Fibroblast of gingiva (primary cell): ENCODE measurements at places on chromosomes 2 and 18.

GRCh38 chr2:105934467-105934866, 189.8 kb downstream of the NCK2 start:
- no peak for DNase-seq

GRCh38 chr2:14543284-14543683, 89.2 kb upstream of the LRATD1 start:
- DNase-seq, result no peak

DNA sequence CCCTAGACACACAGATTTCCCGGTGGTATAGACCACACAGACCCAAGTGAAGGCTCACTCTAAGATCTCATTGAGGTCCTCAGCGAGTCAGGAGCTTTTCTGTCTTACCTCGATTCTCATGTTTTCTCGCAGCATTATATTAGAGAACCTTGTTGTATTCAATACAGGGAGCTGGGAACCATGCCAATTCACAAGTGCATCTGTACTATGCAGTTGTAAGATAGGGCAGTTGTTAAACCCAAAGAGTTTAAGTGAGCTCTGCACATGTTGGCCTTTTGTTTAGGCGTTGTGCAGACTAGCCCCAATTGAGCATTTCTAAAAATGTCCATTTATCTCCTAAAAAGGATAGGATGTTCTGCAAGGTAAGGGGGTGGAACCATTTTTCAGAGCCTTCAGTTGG, 59.6 kb downstream of the FEZ2 start:
- DNase-seq, result no peak

- peak; percentile 70 for DNase-seq
Observed at GRCh38 chr2:189261431-189261841, 81.9 kb upstream of the COL5A2 start.

DNA sequence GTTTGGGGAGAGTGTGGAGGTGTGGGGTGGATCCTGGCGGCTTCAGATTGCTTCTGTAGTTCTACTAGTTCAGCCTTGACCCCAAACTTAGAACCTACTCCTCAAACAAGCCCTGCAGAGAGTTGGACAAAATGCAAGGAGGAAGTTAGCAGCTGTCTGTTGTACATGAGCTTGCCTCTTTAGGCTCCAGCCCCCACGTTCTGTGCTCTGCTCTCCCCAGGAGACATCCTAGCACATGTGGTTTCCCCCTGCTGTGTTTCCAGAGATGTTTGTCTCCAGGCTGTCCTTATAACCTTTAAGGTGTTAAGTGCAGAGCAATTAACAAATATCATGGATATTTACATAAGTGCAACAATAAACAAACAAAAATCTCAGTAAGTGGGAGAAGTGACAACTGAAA, 111.1 kb downstream of the ACOXL start:
- no peak for DNase-seq

DNA sequence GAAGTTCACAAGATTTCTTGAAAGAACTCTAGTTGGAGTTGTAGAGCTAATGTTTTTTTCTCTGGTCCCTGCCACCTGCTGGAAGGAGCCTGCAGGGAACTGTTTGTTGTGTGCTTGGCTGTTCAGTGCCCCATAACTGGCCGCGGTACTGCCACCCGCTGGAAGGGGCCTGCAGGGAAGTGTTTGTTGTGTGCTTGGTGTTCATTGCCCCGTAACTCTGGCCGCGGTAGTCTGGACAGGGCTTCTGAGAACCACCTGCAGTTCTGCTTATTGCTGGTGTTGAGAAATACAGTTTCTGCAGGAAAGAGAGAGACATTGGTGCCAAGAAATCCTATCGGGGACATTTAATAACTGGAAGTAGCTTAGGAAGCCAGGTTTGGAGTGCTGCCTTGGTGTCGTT, 58.1 kb downstream of the AGAP1 start:
- peak; percentile 42 for DNase-seq

DNA sequence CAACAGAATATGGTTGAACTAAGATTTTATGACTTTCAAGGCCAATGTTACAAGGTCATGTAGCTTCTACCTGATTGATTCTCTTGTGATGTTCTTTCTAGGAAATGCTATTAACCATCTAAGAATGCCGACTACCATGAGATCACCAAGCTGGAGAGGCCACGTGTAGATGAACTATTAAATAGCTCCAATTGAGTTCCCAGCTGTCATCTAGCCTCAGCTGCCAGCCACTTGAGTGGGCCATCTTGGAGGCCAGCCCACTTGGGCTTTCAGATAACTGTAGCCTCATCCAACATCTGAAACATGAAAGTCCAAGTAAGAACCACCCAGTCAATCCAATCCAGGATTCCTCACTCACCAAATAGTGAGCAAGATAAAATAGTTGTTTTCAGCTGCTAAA, 376.9 kb upstream of the TMEFF2 start:
- no peak for DNase-seq

- no peak for DNase-seq
Observed at GRCh38 chr2:29562896-29563295, 358.5 kb downstream of the ALK start.

DNA sequence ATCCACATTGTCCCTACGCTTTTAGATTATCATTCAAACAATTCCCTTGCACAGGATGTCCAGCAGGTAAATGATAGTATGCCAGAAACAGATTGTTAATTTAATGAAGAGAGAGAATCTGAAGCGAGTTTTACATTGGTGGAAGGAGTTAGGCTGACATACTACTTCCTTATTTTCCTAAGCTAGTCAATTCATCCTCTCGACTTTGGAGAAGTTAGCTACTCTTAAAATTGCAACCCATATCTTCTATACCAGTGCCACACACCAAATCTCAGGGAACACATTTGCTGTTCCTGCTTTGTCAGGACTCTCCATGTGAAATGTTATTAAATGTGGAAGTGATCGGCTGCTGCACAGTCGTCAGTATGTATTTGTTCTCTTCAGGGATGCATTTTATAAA, 249.2 kb downstream of the NAPG start:
- DNase-seq, result no peak

DNA sequence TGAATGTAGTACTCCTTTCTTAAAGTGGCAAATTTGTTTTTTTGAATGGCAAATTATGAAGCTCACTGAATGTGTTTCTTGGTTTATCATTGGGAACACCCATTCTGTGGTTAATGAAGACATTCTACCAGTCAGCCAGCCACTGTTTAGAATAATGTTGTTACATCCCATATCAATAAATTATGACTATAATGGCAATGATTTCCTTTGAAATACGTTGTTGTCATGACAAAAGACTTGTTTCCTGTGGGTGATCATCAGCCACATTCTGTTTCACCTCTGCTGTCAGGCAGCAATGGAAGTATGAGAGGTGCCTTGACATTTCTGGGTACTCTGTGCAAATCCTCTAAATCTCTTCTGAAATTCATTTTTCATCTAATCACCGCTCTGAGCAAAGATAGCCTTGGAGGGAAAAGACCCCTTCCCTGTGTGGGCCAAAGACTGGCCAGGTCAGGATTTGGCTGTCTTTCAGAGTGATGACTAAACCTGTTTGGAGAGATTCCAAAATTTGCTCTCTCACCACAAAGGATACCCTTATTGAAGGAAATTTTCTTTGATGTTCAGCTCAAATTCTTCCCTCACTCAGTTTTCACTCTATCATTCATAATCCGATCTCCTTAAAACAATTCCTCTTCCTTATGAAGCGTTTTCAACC, 869.2 kb downstream of the BCL11A start:
- no peak for DNase-seq

GRCh38 chr18:407191-407590, 93.3 kb downstream of the COLEC12 start:
- no peak for DNase-seq

- DNase-seq, result no peak
Observed at GRCh38 chr18:62585274-62586150, 62.7 kb downstream of the ZCCHC2 start.

DNA sequence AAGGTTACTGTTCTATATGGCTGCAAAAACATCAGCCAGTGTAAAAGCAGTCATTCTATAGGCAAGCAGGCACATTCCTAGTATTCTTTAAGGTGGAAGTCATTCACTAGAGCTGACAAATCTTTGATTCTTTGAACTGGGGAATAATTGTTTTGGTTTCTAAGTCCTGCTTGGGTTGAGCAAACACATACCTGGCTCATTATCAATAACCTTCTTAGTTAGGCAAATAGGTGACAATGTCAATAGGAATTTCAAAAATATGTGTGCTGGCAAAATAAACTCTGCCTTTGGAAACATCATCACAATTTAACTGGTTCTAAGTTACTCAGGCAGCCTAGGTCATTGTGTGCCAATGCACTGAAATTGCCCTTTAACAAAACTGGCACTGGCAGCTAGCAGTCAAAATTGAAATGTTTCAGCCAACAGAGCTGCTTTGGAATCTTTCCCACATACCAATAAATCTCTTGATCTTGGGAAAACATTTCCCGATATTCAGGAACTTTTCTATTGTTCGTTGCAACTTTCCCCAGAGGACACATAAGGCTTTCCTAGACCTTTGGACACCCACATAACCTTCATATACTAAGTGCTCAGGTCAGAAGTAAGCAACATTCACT, 402.0 kb upstream of the MMADHC start:
- peak; percentile 68 for DNase-seq

GRCh38 chr2:59206361-59206760, 965.2 kb upstream of the FANCL start:
- no peak for DNase-seq

DNA sequence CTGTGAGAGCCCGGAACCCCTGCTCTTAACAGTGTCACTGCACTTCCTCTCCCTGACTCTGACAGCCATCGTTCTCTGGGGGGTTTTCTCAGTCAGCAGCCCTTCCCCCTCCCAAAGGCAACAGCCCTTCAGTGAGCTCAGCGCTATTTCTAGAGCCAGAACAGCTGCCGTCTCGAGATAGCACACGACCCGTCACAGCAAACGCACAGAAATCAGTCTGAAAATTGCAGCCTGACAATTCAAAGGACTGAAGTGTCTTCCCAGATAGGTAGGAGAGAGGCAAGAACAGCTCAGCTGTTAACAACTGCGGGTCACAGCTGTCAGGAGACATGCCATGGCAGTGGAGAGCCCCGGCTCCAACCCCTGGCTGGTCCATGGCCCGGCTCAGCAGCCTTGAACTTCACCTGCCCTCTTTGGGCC, 45.4 kb downstream of the ST8SIA5 start:
- DNase-seq, result no peak

DNA sequence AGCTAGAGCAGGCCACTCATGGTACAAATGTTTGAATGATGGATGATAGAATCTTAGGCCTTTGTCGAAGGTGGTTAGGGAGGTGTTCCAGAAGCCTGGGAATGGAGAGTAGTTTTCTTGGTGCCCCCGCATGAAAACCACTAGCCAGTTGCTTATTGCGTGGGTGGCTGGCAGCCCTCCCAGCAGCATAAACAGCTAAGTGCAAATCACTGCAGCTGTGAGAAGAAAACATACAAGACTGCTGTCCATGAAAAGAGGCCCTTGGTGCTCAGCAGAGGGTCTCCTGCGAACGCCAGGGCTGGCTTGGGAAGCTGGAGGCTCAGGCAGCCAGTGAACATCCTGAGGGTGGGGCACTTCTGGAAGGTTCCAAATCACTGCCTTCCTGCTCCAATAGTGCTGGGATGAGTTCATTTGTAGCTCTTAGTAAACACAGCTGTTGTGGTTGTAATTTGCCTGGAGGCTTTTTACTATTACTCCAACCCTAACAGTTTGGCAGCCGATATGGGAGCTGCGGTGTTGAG, 118.8 kb downstream of the MGAT5 start:
- peak; percentile 85 for DNase-seq

DNA sequence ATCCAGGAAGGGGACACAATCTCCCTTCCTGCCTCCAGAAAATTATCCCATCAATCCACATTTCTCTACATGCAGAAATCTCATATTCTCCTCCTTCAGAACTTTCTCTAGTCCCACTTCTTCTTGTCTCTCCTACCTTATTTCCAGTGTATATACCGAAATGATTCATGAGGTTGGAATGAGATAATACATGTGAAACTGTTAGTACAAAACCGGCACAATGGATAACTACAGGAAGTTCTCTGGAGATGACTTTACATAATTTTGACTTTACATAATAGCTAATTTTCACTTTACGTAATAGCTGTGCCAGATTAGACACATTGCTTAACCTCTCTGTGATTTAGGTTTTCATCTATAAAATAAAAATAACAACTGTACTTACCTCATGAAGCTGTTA, 801.3 kb downstream of the ERBB4 start:
- no peak for DNase-seq

DNA sequence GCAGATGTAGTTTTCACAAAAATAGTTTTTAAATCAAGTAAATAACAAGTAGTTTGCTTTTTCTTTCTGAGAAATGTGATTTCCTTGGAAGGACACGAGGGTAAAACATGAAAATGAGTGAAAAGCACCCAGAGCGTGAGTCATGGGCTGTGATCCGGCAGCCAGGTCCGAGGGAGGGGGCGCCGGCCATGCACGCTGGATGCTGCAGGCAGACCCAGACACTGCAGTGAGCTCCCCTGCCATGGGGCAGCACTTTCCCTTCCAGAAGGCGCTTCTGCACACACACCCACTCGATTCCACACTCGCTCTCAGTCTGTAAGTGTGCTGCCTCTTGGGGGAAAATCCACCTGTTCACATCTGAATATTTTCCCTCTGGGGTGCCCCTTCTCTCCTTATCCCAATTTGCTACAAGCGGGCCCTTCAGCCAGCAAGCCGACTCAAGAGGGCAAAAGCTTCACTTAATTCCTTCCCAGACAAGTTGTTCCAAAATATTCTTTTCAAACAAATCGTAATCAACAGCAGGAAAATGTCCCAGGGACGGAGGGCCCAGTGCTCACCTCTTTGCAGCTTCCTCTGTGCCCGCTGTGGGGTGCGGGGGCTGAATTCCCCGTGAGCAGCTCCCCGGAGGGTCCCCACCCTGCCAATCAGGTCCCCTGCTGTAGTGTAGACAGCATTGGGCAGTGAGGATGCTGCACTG, 87.0 kb upstream of the ID2 start:
- no peak for DNase-seq

DNA sequence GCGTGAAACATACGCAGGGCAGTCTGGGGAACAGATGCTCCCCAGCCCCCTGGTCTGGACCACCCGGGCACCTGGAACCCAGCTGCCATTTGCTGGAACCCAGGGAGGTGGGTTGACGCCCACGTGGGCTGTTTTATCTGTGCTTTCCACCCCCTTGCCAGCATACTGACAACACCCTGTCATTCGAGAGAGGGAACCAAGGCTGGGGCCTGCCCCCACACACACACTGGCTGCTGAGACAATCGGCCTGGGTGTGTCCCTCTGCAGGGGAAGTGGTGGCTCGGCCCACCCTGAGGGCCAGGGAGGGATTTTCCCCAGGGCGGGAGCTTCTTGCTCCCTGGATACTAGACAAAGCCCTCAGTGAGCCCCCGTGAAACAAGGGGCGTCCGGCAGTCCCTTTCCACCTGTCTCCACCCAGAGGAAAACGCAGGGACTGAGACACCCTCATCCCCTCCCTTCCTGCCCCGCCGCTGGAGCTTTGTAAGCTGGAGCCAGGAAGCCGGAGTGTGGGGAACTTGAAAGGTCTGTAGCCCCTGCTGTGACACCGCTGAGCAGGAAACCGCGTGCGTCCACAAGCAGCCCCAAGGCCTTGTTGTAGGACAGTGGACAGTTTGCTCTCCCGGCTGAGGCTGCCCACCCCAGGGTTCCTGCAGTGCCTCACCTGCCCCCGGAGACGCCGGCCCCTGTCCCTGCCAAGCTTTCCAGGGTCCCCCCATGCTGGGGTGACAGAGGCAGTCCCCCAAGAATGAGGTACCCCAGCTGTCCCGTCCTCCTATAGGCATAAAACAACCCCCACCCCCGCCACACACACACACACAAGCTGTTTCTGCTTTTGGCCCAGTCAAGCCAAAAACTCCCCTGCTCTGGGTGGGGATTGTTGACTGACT, 14.1 kb upstream of the KLF11 start:
- DNase-seq, result no peak
